Neural progenitor cell (in vitro differentiated cells): ENCODE measurements at places on chromosomes 16 and 17.

DNA sequence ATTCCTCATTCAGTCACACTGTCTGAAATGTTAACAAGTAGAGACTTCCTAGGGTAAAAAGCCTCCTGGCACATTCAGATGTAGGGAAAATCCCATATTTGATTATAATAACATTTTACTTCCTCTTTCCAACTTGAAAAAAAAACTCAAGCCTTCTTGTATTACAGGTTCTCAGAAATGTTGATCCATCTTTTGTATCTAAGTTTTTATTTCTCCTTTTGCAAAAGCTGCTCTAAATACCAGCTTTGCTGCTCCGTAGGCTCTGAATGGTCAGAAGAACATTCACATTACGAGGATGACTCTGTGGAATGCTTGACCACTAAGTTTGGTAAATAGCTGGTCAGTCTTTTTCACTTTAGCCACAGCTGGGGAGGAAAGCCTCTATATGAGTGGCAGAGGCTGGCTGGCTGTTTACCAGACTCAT lies 13.2 kb upstream of the HEATR6 start:
- no peak for DNase-seq

- no peak for DNase-seq
Measured at GRCh38 chr16:29860218-29860617, 2.8 kb downstream of the CDIPT start.

DNA sequence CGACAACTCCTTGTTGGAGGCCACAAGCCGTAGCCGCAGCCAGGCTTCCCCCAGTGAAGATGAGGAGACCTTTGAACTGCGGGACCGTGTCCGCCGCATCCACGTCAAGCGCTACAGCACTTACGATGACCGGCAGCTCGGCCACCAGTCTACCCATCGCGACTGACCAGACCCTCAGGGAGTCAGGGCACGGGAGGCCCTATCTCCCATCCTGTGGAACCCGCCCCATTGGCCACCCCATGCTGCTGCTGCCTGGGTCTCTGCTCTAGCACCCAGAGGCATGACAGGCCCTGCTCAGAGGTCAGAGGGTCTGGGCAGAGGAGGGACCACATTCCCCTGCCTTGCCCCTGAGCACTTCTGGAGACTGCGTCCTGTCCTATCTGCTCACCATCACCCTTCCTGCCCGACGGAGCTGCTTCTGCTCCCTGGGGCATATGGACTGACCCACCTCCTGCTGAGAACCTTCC lies 8.9 kb downstream of the TNFAIP1 start:
- no peak for DNase-seq

DNA sequence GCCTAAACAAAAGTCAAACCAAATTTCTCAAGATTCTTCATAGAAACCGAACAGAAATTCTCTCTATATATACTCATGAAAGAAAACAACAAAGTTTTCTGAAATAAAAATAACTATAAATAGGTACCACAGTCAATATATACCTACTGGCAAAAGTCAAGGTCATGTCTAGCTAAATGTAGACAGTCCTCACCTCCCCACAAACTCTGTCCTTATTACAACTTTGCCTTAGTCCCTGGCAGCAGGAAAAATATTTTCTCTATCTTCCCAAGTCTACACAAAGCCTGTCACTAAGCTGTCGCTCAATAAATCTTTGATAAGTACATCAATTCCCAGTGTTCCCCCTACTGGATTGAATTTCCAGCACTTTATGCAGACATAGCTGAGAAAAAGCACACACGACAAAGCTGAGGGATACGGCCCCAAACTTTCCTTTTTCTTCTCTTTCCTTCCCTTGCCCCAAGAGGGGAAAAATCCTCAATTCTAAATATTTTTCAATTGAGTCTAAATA lies 2.7 kb downstream of the CFAP20 start:
- DNase-seq: no peak

GRCh38 chr17:63571632-63572310 lies 21.5 kb downstream of the DCAF7 start:
- no peak for DNase-seq

- no peak for DNase-seq
Measured at GRCh38 chr17:46915596-46915995, 7.4 kb upstream of the GOSR2 start.

- DNase-seq: no peak
Measured at GRCh38 chr17:14359163-14360020, 58.5 kb downstream of the HS3ST3B1 start.

DNA sequence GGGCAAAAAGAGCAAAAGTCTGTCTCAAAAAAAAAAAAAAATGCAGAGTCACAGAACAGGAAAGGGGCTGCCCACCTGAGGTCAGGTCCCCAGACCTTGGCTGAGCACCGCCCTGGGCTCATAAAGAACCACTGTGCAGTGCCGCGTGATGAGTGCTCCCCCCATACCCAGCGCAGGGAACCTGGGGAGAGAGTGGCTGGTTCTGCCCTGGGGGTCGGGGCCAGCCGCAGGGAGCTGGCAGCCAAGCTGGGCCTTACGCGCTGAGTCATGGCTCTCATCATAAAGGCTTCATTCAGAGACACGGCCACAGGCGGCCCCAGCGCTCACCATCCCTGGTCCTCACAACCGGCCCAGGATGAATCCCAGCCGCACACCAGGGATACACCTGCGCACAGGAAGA lies 80.7 kb downstream of the RAB11FIP4 start:
- no peak for DNase-seq

DNA sequence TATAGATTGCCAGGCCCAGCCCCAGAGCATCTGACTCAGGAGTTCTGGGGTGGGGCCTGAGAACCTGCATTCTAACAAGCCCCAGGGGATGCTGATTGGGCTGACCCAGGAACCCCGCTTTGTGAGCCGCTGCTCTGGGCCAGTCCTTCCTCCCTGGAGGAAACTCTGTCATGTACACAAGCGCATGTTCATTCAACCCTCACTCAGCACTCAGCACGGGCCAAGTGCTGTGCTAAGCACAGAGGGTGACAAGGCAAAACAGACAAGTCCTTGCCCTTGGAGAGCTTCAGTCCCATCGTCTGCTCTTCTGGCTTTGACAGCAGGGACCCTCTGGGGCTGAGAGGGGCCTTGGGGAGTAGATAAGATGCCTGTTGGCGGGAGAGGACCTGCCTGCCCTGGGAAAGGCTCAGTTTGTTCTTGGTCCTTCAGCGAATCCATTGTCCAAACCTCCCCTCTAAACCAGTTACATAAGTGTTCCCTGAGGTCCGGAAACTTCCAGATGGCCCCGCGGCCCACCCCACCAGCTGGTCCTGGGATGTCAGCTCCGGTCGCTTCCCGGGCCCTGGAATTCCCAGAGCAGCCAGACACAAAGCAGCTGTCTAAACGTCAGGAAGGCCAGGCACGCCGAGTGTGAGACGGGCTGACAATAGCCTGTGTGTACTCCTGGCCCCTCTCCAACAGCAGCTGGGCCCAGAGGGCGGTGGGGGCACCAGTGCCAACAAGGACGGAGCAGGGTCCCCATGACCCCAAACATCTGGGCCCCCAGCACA lies 88.8 kb downstream of the ZDHHC7 start:
- peak; percentile 34 for DNase-seq

GRCh38 chr17:42387661-42388380 lies 421 bp downstream of the STAT3 start:
- DNase-seq: peak; percentile 68

DNA sequence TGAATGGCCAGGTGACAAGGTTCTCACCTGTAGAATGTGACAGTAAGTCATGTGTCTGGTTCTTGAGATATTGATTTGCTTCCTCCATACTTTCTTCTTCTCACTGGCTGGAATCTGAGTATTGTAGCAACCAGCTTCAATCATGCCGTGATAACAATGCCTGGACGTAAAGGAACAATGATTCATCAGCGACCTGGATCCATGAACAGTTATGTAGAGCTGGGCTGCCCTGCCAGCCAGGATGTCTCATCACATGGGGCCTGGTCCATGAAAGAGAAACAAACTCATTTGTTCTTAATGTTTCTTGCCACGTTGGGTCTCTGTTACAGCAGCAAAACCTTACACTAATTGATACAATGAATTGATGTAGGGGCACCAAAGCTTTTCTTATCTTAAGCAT lies 627.2 kb downstream of the TOX3 start:
- DNase-seq: no peak

DNA sequence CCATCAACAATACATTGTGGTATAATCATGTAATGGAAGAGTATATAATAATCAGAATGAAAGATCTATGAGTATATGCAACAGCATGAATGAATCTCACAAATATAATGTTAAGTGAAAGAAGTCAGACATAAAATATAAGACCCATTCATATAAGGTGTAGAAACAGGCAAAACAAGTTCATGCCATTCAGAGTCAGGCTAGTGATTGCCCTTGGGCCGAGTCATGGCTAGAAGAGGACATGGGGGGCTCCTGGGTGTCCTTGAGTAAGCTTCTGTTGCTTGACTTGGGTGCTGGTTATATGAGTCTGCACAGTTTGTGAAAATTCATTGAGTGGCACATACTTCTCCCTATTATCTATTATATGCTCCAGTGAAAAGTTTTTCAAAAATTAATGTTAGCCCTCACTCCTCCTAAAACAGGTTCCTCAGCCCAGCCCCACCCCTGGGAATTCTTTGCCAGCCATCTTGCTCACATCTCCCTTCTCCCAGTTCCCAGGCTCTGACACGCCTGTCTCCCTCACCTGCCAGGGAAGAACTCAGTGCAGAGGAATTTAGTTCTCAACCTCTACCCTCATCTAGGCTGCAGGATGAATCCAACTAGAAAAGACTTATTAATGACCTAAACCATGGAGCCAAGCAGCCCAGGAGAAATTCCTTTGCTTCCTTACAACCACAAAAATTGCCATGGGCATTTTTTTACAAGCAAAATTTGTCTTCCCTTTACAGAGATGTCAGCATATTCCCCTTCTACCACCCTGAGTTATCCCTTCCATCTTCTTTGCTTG lies 52.4 kb upstream of the NFAT5 start:
- no peak for DNase-seq

- no peak for DNase-seq
Measured at GRCh38 chr16:15933781-15934180, 15.6 kb upstream of the ABCC1 start.

GRCh38 chr17:62121025-62121730 lies 56.1 kb upstream of the MED13 start:
- peak; percentile 33 for DNase-seq

DNA sequence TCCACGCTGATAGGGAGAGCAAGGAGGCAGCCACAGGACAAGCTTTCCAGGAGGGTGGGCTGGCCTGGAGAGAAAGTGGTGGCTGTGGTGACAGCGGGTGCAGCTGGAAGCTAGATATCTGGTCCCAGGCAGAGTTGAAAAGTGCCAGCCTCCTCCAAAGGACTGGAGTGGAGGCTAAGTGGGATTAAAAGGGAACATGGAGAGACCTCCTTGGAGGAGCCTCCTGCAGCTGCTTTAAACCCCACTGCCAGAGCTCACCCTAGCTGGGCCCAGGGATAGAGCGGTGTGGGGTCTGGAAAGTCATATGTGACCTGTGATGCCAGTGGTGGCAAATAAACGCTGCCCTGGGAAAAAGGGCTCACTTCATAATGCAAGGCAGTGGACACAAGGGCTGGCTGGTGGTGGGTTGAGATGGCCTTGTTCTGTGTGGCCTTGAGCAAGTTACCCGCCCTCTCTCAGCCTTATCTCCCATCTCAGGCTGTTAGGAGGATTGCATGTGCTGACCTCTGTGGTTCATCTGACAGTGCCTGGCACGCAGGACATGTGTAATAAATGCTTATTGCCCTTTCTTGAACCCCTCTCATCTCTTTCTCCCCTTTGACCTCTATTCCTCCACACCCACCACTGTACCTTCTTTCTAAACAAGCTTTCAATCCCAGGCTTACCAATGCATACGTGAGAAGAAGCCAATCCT lies 61.0 kb upstream of the LGALS9 start:
- DNase-seq: no peak

DNA sequence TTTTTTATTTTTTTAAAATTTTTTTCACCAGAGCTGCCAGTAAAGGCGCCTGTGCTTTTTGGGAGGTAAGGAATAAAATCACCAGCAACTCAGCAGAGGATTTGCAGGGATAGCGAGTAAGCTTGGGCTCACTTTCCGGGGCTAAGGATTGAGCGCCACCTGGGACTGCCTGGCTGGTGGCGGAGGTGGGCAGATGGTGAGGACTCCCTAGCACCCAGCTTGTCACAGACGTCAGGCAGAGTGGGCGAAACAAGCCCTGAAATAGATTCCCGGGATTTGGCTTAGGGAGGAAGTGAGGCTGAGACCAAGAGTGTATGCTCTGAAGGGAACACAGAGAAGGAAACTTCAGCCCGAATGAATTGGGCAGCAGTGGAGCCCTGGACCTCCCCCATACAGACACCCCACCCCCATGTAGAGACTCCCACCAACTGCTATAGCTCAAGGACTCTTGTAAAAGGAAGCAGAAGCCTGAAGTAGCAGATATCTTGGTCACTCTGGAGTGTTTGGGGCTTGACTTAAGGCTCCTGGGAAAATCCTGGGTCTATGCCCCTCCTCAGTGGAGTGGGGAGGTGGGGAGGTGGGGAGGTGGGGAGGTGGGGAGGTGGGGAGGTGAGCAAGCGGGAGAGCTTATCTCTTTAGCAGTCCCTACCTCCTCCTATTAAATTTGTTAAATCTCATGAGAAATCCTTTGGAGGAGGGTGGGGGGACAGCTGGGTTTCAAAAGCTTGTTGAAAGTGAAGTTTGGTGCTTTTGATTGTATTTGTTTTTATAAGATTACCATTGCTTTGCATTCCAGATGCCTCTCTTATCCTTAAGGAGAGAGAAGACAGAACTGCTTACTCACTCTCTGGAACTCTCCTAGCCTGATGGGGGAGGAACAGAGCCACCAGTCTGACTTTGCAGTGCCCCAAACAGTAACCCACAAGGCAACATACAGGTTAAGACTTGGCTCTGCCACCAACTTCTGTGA lies 8.2 kb downstream of the ARL4D start:
- no peak for DNase-seq

DNA sequence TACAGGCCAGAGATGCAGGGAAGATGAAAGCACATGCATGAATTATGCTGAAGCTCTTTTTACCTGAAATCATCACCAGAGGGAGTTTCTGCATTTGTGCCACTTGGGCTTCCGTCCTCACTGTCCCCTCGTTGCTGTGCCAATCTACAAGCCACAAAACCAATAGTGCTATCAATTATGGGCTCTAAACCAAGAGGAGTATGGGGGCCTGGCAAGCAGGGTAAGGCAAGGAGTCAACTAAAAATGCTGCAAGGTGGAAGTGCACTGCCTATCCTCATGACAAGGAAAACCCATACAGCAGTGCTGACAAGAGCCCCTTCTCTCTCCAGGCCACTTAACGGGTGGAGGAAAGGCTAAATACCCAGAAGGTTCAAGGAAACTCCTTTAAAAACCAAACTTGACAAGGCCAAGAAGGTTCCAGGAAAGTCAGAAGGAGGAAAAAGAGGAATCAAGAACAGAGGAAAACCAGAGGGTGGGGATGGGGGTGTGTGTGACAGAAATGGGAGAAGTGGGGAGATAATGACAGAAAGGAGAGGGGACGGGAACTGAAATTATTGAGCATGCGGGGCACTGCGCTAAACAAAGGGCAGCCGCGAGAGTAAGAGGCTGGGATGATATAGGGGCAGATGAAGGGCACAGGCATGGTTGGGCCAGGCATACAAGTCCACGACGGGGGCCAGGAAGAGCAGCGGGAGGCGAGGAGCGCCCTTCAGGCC lies 674 bp downstream of the C17orf75 start:
- DNase-seq: no peak

- no peak for DNase-seq
Measured at GRCh38 chr16:47581114-47581513, 120.0 kb downstream of the PHKB start.

GRCh38 chr17:73683771-73684170 lies 39.5 kb upstream of the SDK2 start:
- no peak for DNase-seq

- DNase-seq: no peak
Measured at GRCh38 chr17:82838386-82839063, 1.3 kb downstream of the ZNF750 start.
